GF-D8 (cell line): ENCODE measurements at places on chromosomes 7 and 10.

GRCh38 chr7:137130751-137131158 lies 212.8 kb downstream of the PTN start:
- DNase-seq, result no peak

- DNase-seq, result peak; percentile 42
Measured at GRCh38 chr10:88989824-88990383, 694 bp upstream of the FAS start.

GRCh38 chr10:106296750-106297392 lies 867.6 kb downstream of the SORCS1 start:
- DNase-seq, result no peak

DNA sequence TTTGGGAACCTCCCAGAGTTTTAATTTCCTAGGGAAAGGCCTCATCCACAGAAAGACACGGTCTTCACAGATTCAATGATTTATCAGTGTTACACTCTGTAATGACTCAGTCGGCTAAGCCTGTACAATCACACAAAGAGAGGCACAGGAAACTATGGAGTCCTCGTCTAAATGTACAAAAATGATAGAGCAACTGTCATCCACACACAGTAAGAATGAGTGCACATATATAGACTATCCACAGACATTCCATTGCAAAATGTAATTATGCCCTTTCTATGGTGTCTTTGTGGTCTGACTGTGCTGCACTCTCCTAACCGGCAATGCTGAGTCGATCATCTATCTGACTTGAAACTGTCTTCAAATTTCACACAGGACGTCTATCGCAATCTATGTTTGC lies 3.5 kb upstream of the NAMPT start:
- no peak for DNase-seq

- no peak for DNase-seq
Measured at GRCh38 chr7:9030976-9031375, 597.6 kb downstream of the NXPH1 start.

GRCh38 chr7:94095316-94096009 lies 91.3 kb upstream of the BET1 start:
- DNase-seq, result no peak

- DNase-seq, result no peak
Measured at GRCh38 chr7:52569151-52569550, 466.3 kb upstream of the POM121L12 start.

DNA sequence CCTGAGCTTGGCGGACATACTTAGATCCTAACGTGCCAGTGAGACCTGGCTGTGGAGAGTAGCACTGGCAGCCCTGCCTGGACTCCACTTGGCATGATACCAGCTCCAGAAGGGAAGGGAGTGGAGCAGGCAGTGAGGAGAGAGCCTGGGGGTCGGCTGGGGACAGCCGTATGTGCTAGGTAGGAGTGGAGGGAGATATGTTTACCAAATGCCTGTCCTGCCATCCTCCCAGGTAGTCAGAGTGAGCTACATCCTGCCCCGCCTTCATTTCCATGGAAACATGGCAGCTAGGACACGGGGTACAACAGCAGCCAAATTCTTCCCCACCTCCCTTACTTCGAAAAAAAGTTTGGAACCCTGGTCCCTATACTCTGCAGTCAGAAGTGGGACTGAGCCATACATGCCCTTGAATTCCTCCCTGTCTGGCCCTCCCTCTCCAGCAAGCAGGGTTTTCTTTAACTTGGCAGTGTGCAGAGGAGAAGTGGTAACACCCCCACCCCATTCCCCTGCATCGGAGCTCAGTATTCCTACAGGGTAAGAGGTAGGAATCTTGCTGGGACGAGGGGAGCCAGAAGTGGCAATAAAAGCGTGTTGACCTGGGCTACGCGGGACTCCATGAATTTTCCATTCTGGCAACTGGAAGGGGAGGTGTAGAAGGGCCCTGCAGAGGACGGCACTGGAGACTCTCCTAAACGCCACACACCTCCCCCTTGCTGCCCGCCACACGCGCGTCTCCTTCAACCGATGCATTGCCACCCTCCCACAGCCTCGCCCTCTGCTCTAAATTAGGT lies 20.0 kb upstream of the SMO start:
- DNase-seq, result no peak

GRCh38 chr10:102796407-102797176 lies 40.6 kb downstream of the CYP17A1 start:
- DNase-seq, result peak; percentile 93

DNA sequence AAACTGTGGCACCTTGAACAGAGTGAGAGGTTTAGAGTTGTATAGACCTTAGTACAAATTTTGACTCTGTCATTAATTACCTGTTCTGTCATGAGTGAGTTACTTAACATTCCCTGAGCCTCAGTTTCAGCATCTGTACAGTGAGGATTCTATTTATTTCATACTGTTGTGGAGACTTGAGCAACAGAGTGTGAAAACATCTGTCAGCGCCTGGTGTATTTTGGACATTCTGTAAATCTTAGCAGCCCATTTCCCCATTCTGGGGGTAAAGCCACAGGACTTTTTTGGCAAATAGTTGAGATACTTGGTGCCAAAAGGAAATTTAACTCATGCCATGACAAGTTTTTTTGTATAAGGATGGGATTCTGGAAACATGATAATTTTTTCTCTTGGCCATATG lies 94.8 kb downstream of the AUTS2 start:
- no peak for DNase-seq

DNA sequence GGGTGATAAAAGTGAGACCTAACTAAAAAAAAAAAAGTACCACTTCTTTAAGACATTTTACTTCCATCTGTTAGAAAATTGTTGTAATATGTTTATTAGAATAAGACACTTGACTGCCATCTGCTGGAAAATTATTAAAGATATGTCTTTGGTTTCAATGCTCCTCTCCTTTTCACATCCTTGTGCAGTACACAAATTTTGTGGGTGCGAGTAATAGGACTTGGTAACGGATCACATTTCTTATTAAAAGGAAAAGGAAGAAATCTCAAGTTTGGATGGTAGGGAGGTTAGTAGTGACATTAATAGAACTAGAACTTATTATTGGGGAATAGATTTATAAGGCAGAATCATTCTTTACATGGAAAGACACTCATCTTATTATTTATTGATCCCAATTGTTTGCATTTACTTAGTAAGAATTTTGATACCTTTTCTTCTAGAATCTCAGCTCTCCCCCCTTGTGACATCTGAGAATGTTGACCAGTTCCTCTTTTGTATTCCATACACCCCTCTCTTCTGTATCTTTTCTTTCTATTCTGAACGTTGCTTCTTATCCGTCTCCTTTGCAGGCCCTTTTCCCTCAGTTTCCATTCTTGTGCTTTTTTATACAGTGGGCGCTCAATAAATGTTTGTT lies 43.0 kb upstream of the RPA3 start:
- no peak for DNase-seq

- DNase-seq, result no peak
Measured at GRCh38 chr10:86284355-86285105, 82.1 kb downstream of the GRID1 start.

GRCh38 chr10:126504761-126505112 lies 116.5 kb upstream of the ADAM12 start:
- DNase-seq, result no peak

GRCh38 chr10:84654671-84655070 lies 326.3 kb downstream of the CCSER2 start:
- no peak for DNase-seq

DNA sequence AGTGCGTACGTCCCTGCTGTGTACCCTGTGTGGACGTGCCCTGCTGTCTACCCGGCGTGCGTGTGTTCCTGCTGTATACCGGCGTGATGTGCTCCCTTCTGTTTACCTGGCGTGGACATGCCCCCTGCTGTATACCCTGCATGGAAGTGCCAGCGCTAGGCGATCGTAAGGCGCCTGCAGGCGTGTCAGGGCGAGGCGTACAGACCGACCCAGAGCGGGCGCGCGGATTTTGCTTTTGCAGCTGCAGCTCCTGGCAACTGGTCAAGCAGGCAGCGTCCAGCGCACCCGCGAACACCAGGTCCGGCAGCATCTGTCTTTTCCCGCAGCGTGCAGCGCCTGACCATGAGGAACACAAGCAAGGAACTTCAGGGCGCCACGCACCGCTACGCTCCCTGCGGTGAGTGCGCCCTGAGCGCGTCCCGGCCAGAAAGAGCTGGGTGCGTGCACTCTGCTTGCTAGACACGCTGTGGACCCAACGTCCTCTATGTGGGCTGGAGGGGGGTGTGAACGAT lies 680 bp downstream of the C7orf57 start:
- no peak for DNase-seq

DNA sequence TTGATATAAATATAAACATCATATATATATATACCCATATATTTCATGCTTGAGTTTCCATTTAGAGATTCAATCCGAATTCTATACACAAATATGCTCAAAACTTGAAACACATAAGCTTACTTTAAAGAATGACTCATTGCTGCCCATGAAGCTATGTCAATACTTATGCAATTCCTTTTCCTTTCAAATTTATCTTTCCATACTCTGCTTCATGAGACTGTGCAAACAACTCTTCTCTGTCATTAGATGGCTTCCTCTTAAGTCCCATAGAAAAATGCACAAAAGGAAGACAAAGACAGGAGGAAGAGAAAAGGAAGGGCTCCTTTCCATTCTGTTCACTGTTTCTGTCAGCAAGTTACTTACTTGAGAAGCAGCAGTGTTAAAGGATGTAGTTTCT lies 895.7 kb upstream of the SORCS1 start:
- DNase-seq, result no peak

- DNase-seq, result no peak
Measured at GRCh38 chr7:120723465-120724385, 134.2 kb downstream of the TSPAN12 start.

DNA sequence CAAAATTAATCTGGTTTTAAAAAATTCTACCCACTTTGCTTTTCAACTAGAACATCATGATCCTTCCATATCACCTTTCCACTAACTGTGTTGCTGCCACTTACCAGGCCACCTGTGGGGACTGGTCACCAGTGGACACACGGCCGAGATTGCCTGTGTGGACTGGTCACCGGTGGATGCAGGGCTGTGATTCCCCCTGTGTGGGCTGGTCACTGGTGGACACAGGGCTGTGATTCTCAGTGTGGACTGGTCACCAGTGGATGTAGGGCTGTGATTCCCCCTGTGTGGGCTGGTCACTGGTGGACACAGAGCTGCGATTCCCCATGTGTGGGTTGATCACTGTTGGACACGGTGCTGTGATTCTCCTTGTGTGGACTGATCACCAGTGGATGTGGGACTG lies 27.0 kb downstream of the UPP1 start:
- no peak for DNase-seq

DNA sequence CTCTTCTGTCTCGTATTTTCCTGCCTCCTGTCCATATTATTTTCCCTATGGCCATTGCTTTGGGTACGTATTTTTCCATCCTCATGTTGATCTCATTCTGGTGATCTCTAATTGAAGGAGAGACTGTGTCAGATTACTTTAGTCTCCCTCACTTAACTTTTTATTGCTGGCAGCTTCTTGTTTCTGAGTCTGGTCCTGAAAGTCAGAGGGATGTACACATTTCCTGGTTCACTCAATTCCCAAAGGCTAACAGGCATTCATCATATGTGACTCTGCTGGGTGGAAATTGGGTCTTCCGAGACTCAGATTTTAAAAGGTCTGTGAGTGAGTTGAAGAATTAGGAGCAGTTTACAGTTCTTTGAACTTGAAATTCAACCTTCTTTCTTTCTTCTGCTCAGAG lies 10.9 kb downstream of the UMAD1 start:
- DNase-seq, result no peak

GRCh38 chr7:95725205-95725604 lies 47.1 kb upstream of the DYNC1I1 start:
- DNase-seq, result no peak

GRCh38 chr7:127968547-127968946 lies 62.7 kb downstream of the LRRC4 start:
- no peak for DNase-seq

GRCh38 chr7:68800316-68800715 lies 798.0 kb upstream of the AUTS2 start:
- DNase-seq, result no peak

DNA sequence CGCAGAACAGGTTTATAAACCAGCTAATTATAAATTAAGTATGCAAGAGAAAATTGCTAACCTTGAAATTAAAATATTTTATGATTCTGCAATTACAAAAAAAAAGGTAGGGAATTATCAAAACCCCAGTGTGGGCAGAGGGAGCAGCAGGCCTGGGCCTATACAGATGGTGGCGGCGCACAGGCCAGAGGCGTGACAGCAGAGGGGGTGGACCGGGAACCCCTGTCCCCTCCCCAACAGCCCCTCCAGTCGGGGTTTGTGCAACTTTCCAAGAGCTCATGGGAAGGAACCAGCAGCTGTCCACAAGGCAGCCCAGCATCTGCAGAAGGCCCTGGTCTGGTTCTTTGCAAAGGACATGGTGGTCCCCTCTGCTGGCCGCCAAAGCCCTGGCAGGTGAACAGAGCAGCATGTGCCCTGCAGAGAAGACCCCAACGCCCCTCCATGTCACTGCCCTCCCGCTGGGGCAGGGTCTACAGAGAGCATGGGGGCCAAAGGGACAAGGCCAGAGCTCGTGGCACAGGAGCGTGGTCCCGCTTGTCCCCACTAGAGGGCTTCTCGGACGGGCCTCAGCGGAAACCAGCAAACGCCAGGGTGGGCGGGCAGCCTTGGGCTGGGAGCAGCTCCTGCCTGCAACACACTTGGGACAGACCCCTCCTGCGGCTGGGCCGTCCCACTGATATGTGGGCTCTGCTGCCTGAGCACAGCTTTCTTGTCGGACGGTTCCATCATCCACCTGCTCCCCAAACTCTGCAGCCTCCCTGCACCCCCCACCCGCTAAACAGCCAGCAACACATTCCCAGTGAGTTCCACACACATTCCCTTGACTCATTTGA lies 75.1 kb downstream of the EBF3 start:
- no peak for DNase-seq

DNA sequence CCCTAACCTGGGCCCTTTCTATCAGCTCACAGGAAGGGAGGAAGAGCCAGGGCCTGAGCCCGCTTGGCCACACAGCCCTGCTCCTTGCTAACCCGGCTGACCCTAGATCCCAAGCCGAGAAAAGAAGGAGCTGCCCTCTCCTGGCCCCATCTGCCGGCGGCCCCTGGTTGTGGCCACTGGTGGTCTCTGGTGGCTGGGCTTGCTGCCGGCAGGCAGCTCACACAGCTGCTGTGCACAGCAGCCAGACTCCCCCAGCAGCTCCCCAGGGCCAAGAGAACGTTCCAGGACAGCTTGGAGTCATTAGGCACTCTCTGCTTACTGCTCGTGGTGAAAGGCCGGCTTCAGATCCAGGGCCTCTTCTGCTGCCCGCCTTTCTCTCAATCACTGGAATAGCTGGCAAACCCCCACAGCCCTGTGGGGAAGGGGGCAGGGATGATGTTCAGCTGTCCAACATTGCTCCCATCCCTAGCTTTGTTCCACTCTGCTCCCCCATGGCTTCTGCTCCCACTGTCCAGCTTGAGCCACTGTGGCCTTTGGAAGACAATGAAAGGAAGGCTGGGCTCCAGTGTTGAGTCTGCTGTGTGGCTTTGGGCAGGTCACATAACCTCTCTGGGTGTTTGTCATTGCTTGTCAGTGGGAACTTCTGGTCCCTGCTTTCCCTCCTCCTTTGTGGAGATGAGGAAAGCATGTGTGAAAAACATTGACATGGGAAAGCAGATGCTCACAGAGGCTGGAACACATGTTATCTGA lies 35.4 kb upstream of the COL13A1 start:
- no peak for DNase-seq
